ENCODE measurements at places on chromosomes 1 and 21. TPM values are rescaled to one million over a fixed set of nuclear protein-coding genes. Genes with fewer than 3 reads are reported as not detected.

DNA sequence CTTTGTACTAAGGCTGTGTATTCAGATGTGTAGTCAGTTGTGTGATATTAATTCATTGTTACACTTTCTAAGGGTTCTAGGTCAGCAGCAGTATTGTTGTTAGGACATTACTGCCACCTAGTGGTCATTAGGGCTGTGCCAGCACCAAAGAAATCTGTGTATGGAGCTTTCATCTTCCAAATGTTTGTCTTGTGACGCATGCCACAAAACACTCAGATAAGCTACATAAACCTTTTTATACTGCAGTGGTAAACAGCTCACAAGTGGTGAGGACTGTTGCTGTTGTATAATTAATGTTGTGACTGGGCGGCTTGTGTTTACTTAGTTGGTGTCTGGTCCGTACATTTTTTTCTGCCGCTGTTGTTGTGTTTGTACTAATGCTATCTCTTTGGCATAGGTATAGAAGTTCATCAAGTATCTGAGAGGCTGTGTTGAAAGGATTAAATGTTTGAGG, 51.7 kb downstream of the S1PR1 start:
- DNase-seq: no peak

GRCh38 chr21:42460391-42461184, 35.4 kb downstream of the RSPH1 start:
- no peak for DNase-seq

- no peak for DNase-seq
These were observed 20.3 kb upstream of the PTGFRN start for GRCh38 chr1:116889380-116889779.

DNA sequence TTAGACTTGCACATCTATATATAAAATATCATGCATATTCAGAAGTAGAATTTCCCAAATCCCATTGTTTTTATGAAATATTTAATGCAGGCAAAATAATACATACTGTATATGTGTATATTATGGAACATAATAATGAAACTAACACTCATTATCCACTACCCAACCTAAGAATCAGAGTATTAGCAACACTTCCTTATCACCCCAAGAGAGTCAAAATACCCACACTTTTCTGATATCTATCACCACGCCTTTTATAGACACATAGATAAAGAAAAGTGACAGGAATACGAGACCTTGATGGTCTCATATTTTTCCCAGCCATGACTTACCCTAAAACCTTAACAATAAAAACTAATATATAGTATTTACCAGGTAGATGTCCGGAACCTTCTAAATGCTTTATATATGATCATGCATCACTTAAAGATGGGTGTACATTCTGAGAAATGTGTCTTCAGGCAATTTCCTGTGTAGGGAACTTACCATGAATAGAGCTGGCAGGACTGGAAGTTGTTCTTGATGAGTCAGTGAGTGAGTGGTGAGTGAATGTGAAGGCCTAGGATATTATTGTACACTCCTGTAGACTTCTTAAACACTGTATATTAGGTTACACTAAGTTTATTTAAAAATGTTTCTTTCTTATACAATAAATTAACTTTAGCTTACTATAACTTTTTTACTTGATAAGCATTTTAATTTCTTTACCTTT, 45.5 kb downstream of the TNFSF4 start:
- no peak for DNase-seq

GRCh38 chr21:34202553-34203372, 129.4 kb downstream of the MRPS6 start:
- DNase-seq: no peak

GRCh38 chr1:243903041-243903440, 53.0 kb upstream of the AKT3 start:
- no peak for DNase-seq

Gene LRRN2
- total RNA-seq: 1.8 TPM

DNA sequence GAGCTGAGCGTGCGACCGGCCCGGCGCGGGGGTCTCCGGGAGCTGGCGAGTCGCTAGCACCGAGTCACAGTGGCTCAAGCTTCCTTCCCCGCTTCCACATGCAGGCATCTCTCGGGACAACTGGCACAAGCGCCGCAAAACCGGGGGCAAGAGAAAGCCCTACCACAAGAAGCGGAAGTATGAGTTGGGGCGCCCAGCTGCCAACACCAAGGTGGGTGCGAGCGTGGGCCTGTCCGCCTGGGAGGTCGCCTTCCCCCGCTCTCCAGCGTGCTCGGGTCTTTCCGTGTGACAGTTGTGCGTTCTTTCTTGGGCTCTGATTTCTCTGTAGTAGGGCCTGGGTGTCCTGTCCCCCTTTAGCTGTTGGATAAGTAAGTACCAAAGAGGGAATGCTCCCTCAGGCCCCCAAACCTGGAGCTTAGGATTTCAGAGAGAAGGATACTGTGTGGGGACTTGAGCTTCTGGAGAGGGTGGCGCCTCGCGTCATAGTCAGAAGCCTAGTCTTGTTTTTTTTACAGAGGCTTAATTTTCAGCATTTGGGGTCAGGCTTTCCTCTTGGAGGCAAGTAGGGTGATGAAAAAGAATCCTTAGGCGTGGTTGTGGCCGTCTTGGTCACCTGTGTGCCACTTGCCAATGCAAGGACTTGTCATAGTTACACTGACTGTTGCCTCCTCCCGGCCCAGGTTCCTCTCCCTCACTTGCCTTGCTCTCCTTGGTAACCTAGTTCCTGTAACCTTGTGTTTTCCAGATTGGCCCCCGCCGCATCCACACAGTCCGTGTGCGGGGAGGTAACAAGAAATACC, 790 bp downstream of the RPS8 start:
- DNase-seq: no peak

Gene RNU1-4
- under 0.01 TPM for total RNA-seq

DNA sequence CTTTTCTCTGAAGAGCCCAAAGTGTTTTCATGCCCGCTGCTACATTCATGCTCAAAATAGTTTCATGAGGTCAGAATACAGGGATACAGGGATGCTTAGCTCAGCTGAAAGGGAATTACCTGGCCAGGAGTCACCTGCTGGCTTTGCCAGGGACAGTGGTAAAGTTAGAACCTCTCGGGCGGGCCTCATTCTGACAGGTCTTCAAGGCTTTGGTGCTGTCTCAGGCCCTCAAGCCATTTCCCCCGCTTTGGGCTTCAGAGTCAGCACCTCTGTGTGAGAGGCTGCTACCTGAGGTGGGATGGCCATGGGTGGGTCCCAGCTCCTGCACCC, 5.5 kb downstream of the RASSF5 start:
- no peak for DNase-seq

Gene PRAMEF17
- not detected for total RNA-seq

- no peak for DNase-seq
These were observed 64.5 kb downstream of the NPHP4 start for GRCh38 chr1:5927506-5928370.

Gene TNNI3K
- not detected for total RNA-seq

Gene ANGPTL3
- not detected for total RNA-seq

Gene CRYAA
- not detected for total RNA-seq

DNA sequence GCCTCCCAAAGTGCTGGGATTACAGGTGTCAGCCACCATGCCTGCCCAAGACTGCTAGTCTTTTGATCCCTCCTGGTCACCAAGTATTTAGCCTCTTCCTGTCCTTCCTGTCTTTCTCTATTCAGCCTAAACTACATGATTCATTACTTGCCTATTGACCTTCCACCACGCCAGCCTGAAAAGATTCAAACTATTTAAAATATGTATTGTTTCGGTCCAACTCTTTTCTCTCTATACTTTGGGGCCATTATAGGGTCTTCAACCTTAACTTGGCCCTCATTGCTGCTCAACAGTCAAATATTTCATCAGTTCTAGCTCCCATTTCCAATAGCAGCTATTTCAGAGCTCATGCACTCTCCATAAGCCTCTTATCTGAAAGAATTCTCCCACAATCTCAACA, 153.0 kb downstream of the TNFSF18 start:
- DNase-seq: no peak

GRCh38 chr1:98055457-98055856, 134.6 kb upstream of the DPYD start:
- DNase-seq: no peak

Gene RAD54L
- total RNA-seq: 1.4 TPM

GRCh38 chr1:157147906-157148700, 9.9 kb upstream of the ETV3 start:
- no peak for DNase-seq

DNA sequence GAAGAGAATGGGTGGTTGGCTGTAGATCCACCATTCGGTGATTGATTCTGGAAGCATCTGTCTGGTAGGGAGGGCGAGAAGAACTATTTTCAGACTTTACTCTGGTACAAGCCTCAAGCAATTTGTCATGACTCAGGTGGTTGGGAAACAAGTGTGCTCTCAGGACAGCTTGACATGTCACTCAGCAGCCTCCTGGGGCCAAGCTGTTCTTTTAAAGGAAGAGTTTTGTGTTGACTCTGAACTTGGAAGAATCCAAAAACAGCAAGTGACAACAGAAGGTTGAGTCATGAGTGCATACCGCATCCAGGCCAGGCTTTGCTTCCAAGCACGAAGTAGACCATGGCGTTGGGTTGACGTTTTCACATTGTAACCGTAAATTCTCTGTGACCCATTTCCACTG, 65.9 kb downstream of the CLIC6 start:
- DNase-seq: no peak

- no peak for DNase-seq
These were observed 25.8 kb downstream of the NDUFS5 start for GRCh38 chr1:39051956-39052355.

DNA sequence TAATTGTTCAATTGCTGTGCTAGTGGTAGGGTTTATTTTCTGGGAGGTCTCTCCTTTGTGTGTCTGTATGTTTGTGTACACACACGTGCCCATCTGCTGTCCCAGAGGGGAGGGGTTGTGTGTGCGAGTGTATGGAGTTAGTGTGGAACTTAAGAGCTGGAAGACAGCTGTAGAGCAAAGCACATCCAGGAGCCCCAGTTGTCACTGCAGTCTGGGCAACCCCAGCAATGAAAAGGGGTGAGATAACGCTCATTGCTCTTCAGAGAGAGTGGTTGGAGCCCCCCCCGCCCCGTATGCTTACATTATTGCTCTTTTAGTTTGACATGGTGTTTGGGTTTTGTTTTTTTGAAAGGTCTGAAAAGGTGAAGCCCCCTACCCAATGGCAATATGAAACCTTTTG, 36.9 kb downstream of the NCF2 start:
- DNase-seq: no peak

DNA sequence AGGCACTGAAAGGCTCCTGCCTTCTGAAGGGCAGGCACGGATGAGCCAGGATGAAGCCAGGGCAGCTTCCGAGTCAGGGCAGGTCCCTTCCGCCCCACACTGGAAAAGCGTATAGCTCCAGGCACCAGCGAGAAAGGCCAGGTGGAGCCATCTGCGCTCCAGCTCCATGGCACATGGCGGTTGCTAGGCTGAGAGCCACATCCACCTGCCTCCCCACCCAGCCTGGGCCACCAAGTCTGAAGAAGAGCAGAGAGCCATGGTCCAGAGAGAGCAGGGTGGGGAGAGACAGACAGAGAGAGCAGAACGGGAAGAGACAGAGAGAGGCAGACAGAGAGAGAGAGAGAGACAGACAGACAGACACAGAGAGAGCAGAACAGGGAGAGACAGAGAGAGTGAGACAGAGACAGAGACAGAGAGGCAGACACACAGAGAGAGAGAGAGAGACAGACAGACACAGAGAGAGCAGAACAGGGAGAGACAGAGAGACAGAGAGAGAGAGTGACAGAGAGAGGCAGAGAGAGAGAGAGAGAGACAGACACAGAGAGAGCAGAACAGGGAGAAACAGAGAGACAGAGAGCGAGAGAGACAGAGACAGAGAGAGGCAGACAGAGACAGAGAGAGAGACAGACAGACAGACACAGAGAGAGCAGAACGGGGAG, 5.2 kb downstream of the FNDC10 start:
- no peak for DNase-seq

DNA sequence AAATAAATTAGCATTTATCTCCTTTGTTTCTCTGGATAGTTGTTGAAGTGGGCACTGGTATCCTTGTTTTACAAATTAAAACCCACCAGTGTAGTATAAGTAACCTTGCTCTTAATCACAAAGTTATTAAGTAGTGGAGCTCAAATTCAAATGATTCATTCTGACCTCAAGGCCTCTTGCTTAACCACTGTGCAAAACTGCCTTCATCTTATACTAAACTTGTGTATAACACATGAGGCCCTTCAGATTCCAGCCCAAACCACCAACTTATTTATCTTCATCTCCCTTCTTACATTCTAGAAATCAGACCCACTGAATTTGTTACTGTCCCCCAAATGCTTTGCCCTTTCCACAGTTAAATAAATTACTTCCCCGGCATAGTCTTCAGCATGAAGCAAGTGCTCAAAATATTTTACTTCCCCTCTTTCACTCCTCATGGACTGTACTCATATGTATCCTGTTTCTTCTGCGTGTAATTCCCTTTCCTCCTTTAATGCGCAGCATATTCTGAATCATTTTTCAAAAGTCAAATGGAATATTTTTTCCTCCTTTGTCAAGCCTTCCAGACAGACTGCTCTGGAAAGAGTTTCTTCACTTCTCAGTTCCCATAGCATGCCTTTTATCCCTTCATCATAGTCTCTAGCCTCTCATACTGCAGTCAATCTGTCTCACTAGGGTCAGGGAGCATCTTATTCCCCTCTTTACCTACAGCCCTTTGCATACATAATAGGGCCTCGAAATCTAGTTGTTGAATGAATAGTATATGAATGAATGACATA, 19.0 kb upstream of the DNASE2B start:
- DNase-seq: no peak

Gene RNF186
- total RNA-seq: not detected

- no peak for DNase-seq
These were observed 19.0 kb downstream of the BCAR3 start for GRCh38 chr1:93662481-93663207.

Gene KRTCAP2
- 91.1 TPM for total RNA-seq

DNA sequence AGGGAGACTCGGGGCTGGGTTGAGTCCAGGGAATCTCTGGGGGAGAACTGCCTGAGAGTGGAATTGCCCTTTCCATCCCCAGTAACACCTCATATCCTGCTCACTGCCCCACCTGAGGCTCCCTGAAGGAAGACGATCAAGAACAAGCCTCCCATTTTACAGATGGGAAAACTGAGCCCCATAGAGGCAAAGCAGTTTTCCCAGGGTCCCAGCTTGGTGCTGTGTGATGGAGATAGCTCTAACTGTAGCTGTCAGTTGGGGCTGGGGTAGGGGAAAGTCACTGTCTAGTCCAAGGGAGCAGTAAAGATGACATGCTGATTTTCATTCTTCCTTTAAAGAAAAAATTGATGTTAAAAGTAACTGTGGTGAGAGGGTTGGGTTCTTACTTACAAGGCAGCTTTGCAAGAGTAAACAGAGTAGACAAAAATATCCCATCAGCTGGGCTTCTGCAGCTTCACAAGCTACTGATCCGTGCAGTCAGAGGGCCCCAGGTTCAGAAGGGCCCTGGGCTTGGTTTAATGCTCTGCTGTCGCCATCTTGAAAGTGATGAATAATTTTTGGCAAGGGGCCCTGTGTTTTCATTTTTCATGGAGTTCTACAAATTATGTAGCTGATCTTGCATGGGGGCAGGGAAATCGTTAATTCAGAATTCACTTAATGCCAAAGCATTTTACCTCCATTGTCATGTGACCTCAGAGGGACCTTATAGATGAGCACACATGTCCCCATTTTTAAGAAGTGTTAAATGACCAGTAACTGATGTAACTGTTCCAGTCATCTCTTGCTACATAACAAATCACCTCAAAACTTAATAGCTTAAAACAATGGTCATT, 17.6 kb upstream of the TNFRSF1B start:
- no peak for DNase-seq

- DNase-seq: no peak
These were observed 138.6 kb downstream of the PEX14 start for GRCh38 chr1:10613340-10613739.

Gene LEMD1
- 1.7 TPM for total RNA-seq
